ENCODE measurements at places on chromosomes 3 and 15.

DNA sequence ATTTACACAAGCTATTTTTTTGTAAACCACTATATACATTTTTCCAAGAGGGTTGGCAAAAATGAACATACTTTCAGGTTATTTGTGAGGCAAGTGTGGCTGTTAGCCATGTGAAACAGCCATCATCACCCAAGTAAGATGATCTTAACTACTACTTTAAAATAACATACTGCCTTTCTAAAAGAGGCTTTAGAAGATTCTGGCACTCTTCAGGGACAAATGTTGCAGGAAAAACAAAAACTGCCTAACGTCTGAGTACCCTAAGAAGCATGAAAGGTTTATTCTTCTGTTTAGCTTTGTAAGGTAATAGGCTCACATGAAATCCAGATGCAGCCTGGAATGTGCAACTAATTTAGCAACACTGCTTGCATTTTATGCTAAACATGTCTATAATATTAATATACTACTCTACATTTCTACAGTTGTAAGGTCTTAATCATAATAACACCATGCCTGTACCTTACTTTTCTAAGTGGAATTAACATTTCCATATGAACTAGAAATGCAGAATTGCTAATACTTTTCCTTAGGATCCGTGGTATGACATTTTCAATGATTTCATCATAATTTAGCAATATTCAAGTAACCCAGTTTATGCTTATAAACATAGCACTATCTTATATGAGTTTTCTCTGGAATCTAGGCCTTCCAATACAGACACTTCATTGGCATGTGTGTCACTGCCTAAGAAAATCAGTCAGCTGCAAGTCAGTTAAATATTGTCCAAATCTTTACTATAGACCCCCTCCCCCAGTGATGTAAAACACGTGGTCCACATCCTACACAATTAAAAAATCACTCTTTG is 4.5 kb upstream of the LSAMP start:
- no peak for DNase-seq
- H3K36me3 ChIP-seq: no peaks in the 10 kb centered on the region
- no peak overlapping the region for H3K27ac ChIP-seq
- no peaks in the 10 kb centered on the region for H3K4me1 ChIP-seq
- H3K27me3 ChIP-seq: no peaks in the 10 kb centered on the region

DNA sequence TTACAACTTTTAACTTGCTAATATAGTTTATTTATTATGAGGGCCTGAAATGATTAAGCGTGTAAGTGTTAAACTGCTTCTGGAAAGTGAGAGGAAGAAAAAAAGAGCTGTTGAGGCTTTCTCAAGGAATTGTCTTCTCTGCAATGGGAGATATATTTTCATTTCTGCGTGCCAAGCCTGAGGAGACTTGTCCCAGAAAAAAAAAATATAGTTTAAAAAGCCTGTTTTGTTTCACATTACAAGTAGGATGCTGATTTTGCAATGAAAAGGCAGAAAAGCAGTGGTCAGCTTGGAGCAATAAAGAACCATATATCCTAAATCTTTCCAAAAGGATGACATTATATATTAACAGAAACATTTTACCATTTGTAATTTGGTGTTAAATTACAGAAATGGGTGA is 115.5 kb downstream of the GMNC start:
- no peak overlapping the region for H3K27ac ChIP-seq
- no peaks in the 10 kb centered on the region for H3K4me1 ChIP-seq
- no peaks in the 10 kb centered on the region for H3K27me3 ChIP-seq
- DNase-seq: no peak
- no peaks in the 10 kb centered on the region for H3K36me3 ChIP-seq
- no peak overlapping the region for H3K4me3 ChIP-seq

DNA sequence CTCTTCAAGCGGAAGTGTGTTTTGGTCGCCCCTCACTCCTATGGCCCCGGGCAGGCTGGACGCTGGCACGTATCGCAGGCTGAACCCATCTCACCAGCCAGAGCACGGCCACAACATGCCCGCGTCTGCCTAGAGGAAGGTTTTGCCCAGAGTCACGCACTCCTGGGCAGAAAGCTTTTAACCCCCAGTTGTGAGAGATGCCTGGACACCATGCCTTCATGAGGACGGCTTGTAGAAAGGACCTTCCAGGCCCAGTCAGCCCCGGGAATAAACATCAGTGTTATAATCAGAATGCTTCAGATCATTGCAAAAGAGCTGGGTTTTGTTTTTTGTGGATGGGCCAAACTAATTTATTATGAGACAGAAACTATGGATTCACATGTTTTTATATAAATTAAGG is 16.5 kb downstream of the CYFIP1 start:
- H3K4me3 ChIP-seq: no peak overlapping the region
- no peaks in the 10 kb centered on the region for H3K27me3 ChIP-seq
- H3K36me3 ChIP-seq: no peaks in the 10 kb centered on the region
- peak overlapping the region; percentile 59 for H3K27ac ChIP-seq
- peaks cover 22% of the 10 kb centered on the region for H3K4me1 ChIP-seq

DNA sequence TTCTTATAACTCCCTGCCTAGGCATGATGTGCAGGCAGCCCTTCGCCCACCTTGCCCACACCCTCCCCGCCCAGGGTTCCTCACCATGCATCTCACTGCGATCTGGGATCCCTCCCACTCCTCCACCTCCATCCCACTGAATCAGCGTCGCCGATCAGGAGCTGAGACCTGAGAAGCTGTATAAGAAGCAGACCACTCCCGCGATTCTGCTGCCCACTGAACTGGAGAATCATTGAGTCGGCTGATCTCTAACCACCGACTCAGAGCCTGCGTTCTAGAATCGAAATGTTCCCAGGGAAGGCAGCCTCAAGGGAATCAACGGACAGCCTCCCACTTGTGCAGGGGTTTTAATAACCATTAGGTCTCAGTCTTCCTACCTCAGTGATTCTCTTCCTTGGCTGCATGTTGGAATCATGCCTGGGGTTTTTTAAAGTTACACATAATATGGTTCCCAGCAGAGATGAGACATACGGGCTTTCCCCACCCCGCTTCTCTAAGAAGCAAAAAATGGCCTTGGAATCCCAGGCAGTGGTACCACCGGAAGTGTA is 60.2 kb downstream of the TMEM44 start:
- H3K4me3 ChIP-seq: no peak overlapping the region
- DNase-seq: peak; percentile 69
- peak overlapping the region; percentile 65 for H3K27ac ChIP-seq

DNA sequence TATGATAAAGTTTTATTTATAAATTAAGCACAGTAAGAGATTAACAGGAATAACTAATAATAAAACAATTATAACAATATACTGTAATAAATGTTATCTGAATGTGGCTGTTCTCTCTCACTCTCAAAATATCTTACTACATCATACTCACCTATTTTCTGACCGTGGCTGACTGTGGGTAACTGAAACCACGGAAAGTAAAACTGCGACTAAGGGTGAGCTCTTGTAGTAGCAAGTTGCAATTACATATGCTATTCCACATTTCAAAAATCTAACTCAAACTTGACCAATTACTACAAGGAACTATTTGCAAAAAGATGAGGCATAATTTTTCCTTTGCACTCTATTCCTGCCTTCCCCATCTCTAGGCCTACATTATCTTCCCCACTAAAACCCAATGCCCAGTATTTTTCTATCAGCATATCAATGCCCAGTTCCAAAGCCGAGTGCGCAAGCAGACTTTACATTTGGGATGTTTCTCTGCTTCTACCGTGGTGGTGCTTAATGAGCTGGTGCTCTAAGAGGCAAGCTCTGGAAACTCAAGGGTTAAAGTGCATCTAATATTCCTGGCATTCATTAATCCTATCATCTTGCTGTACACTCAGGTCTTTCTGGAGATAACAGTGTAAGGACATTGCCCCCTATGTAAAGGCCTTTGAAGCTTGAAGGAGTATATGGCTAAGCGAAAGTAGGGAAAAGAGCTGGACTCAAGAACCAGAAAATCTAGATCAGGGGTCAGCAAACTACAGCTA is 6.7 kb downstream of the PCYT1A start:
- DNase-seq: peak; percentile 29
- no peaks in the 10 kb centered on the region for H3K27me3 ChIP-seq
- H3K4me1 ChIP-seq: peaks cover 7% of the 10 kb centered on the region
- no peak overlapping the region for H3K27ac ChIP-seq
- no peak overlapping the region for H3K4me3 ChIP-seq
- no peaks in the 10 kb centered on the region for H3K36me3 ChIP-seq

DNA sequence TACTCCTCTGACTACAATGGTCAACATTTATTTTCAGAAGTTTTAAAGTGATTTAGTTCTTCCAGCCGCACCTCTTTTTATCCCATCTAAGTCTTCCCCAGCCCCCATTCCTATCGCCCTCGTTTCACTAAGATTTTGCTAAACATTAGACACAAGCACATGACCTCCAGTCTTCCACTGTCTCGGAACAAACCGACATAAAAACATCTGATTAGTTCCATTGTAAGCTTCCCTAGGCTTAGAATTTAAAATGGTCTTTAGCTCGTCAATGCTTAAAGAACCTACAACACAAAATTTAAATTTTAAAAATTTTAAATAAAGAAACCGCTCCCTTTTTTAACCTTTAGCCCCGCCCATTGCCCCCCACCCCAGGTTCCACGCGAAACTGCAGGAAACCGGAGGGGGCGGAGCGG is 284 bp upstream of the TSC22D2 start:
- no peaks in the 10 kb centered on the region for H3K27me3 ChIP-seq
- H3K4me1 ChIP-seq: peaks cover 3% of the 10 kb centered on the region
- H3K4me3 ChIP-seq: peak overlapping the region; percentile 84
- peak; percentile 84 for DNase-seq

DNA sequence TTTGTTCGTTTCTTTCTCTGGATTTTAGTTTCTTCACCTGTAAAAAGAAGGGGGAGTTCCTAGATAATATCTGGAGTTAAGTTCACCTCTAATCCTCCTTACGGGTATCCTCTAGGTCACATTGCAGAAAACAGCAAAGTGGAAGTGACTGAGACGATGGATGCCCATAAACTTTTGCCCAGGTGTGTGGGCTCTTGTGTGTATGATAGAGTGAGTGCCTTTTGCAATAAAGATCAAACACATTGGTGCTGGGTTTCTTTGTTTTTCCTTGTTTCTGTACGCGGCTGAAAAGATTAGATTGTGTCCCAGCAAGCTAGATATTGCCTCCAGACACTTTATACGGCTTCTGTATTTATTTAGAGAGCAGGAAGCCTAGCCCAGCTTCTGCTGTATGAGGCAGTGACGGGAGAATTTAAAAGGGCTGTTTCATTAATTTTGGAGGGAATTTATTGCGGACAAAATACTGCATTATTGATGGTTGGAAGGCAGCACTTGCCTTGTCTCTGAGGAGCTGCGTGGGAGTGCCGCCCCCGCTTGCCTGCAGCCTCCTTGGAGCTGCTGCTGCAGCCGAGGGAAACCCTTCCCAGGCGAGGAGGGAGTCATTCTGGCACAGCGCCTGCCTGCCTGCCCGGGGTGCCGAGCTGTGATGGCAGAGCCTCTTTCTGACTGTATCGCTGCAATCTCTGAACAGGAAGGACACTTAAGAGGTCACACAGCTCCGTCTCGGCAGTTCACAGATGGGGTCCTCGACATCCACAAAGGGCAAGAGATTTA is 38.5 kb downstream of the PYDC2 start:
- no peaks in the 10 kb centered on the region for H3K36me3 ChIP-seq
- no peak overlapping the region for H3K27ac ChIP-seq
- no peaks in the 10 kb centered on the region for H3K4me1 ChIP-seq
- peak overlapping the region; percentile 25 for H3K4me3 ChIP-seq
- peak; percentile 59 for DNase-seq

DNA sequence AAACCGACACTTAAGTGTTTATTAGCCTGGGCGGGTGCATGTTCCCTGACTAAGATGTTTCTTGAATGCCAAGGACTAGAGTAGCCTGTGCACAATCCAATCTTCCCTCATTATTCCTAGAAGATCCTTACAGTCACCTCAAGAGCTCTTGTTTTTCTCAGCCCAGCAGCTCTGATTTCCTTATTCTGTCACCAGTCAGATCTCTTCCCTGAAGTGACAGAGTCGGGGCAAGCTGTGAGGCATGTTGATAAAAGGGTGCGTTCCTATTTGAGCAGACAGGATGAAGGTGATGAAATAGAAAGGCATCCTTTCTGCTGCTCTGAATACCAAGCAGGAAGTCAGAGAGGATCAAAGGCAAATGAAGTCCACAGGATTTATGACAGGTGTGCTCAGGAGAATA is 125.6 kb upstream of the MCTP2 start:
- no peaks in the 10 kb centered on the region for H3K4me1 ChIP-seq
- H3K27ac ChIP-seq: no peak overlapping the region
- H3K4me3 ChIP-seq: no peak overlapping the region
- no peaks in the 10 kb centered on the region for H3K36me3 ChIP-seq
